ENCODE measurements at places on chromosomes 4 and X.

- peak; percentile 100 for DNase-seq
Measured at GRCh38 chrX:109848461-109849050, 115.5 kb upstream of the ACSL4 start.

DNA sequence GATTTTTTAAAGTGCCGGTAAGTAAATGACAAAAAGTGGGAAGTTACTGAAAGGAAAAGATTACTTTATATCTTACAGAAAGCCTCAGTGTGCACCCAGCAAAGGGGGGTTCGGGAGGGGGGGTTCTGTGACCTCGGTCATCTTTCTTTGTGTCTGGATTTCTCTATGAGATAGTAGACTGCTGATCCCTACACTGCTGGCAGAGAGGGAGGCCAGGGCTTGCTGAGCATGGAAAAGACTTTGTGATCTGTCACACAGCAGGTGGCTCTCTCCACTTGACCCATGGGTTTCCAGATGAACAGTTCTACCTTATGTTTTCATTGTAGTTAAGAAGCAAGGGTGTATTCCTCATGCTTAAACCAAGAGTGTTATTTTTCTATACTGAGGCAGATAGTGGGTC, 475.6 kb downstream of the PCDH10 start:
- DNase-seq = no peak

DNA sequence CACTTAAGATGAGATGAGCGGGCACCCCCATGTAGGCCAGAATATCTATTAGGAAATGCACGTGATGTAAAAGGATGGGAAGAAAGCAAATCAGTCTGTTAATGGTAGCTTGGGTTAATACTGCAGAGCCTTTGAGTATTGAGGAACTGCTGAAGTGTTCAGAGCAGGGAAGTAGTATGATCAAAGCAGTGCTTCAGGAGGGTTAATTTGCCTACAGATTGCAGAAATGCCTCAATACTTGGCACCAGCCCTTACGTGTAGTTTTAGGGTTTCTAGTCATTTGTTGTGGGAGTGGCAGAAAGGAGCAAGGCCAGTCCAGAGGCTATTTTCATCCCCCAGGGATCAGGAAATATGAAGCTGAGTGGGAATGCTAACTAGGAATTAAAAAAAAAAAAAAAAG, 19.7 kb downstream of the ZFX start:
- DNase-seq = no peak

GRCh38 chr4:18859468-18859867, 837.9 kb upstream of the LCORL start:
- no peak for DNase-seq

GRCh38 chrX:153624196-153625091, 22.6 kb upstream of the DUSP9 start:
- no peak for DNase-seq

GRCh38 chr4:81227968-81228367, 12.9 kb upstream of the PRKG2 start:
- DNase-seq = peak; percentile 14

- DNase-seq = no peak
Measured at GRCh38 chr4:73181231-73181630, 77.4 kb downstream of the ANKRD17 start.
